ENCODE measurements at places on chromosomes 6 and 20.

GRCh38 chr6:147506704-147507114 is 1.8 kb upstream of the SAMD5 start:
- peak; percentile 77 for DNase-seq

- peak; percentile 84 for DNase-seq
Measured at GRCh38 chr20:63968928-63969760, 586 bp downstream of the ZNF512B start.

GRCh38 chr20:53778041-53778516 is 184.4 kb upstream of the ZNF217 start:
- no peak for DNase-seq

GRCh38 chr6:137882225-137882961 is 15.3 kb downstream of the TNFAIP3 start:
- no peak for DNase-seq

DNA sequence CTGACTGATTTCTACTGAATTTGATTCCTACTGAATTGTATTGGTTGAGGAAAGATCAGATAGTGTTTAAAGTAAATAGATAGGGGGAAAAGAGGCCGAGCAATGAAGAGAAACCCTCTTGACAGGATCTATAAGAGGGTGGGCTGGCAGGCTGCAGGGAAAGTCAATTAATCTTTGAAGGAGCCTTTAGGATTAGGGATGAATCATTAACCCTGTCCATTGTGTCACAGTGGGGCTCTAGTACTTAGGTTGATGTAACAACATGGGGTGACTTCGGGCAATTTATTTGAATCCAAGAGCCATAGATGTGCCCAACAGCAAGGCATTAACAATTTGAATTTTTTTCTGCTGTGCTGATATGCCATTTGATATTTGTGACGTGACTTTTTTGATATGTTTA is 7.5 kb downstream of the RFX6 start:
- DNase-seq, result no peak

DNA sequence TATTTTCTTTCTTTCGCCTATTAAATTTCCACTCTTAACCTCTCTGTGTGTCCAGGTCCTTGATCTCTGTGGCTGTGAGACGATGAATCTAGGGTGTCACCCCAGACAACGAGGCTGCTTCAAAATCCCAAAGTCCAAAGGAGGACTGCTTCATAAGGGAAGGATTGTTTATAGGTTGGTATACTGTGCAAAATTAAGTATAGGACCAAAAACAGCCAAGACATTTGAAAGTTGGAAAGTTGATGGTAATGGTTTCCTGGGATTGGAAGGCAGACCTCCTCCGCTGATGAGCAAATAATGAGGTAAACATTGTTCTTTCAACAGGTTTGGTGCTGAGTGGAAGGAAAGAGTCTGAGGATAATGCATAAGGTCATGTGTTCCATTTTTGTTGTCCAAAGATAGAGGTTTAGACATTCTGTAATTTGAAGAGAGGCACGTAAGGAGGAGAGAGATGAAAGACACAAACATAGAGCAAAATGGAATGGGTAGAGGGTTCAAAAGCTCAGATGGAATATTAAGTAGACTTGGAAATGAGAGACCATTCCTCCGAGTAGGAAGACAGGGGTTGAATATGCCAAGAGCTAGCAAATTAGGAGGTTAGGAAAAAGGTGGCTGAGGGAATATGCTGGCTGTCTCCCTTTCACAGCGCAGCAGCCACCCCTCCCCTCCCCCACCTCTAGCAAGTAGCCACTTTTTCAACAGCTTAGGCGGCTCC is 24.8 kb downstream of the ZNF311 start:
- DNase-seq, result no peak

- DNase-seq, result no peak
Measured at GRCh38 chr6:113377362-113377942, 479.7 kb upstream of the MARCKS start.

DNA sequence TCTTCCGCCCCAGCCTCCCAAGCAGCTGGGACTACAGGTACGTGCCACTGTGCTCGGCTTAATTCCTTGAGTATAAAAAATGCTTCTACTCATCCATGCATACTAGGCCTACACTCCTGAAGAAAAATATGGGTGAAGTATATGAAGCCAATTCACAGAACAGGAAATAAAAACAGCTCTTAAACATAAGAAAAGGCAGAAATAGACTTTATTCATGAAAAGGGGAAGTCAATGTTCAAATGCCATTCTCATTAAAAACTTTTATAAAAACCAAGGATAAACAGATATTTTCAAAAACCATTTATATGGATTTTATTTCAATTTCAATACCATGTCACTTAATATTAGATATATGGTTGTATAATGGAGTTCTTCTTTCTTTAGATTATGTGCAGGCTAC is 18.3 kb downstream of the SERPINB9 start:
- DNase-seq, result no peak

Measured in spleen (tissue), 13 donors.